Stimulated activated CD4-positive, alpha-beta T cell treated with anti-CD3 and anti-CD28 coated beads, Interleukin-12 subunit alpha, Interleukin-12 subunit beta, amount 100 ng/mL, for 48 hours (primary cell): ENCODE measurements at places on chromosomes 1 and 21.

DNA sequence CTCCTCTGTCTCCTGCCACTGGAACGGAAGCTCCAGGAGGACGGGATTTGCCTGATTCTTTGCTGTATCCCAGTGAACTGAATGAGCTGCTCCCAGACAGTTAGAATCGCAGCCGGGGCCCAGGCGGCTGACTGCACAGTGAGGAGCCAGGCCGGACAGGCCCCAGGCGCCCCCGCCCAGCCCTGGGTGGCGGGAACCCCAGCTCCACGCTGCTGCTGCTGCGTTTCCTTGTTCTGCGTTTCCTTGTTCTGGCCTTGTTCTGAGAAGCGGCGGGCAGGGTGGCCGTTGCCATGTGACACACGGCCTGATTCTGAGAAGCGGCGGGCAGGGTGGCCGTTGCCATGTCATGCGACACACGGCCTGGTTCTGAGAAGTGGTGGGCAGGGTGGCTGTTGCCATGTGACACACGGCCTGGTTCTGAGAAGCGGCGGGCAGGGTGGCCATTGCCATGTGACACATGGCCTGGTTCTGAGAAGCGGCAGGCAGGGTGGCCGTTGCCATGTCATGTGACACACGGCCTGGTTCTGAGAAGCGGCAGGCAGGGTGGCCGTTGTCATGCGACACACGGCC is 56.2 kb downstream of the SLC37A1 start:
- DNase-seq, result no peak

DNA sequence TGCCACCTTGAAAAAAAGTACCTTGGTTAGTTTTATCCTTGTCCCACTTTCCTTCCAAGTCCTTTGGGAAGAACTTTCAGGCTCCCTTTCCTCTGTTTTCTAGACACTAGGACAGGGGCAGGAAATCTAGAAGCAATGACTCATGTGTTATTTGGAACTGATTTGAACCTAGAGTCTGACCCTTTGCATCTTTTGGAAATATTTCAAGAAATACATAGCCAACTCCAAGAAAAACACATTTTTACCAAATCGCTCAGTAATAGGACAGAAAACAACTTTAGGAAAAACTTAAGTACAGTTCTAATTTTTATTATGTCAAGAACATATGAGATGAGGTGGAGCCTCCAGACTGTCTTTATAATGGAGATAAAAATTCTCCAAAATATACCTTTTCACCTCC is 292.4 kb downstream of the PTBP2 start:
- no peak for DNase-seq

DNA sequence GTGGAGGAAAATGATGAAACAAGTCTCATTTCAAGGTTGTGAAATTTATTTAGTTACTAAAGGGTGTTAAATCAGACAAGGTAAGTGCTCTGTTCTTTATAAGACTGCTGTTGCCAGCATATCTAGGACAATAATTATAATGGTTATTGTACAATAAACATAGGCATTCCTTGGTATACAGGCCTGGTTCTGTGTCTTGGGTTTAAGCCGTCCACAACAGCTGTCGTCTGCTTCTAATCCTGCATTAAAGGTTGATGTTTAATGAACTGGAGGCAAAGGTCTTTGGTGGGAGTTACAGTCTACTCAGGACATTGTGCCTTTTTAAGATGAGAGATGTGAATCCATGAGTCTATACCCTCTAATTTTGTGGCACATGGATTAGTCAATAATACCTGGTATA is 23.4 kb upstream of the FMO4 start:
- no peak for DNase-seq

DNA sequence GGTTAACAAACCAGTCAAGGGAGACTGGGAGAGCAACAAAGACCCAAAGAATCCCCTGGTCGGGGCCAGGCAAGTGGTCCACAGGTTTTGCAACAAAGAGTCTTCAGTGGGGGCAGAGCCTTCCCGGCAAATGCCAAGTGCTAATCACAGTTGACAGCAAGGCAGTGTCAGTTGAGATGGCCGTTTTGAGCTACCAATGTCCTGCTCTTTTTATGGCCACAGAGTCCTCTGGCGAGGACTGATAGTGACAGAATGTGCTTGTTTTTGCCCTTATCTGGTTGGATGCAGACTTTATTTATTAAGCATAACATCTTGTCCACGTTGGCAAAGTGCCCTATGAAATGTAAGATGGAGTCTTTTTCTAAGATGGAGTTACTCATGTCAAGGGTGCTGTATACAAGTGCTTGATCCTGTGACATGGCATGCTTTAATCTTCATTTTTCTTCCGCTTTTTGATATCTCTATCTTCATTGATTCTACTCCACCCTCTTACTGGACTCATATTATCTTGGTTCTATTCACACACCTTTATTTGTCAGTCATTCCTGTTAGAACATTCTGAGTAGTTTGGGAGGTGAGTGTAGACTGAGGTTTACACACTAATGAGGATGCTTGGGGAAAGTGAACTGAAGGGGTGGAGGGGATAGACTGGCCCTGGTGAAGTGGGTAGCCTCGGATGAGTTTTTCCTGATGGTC is 51.8 kb downstream of the KCNK1 start:
- DNase-seq, result no peak

GRCh38 chr1:152901631-152902030 is 6.7 kb upstream of the IVL start:
- no peak for DNase-seq

GRCh38 chr1:7388488-7389185 is 382.5 kb upstream of the VAMP3 start:
- no peak for DNase-seq

- DNase-seq, result no peak
These were observed 6.2 kb downstream of the ILDR2 start for GRCh38 chr1:166969074-166969677.

DNA sequence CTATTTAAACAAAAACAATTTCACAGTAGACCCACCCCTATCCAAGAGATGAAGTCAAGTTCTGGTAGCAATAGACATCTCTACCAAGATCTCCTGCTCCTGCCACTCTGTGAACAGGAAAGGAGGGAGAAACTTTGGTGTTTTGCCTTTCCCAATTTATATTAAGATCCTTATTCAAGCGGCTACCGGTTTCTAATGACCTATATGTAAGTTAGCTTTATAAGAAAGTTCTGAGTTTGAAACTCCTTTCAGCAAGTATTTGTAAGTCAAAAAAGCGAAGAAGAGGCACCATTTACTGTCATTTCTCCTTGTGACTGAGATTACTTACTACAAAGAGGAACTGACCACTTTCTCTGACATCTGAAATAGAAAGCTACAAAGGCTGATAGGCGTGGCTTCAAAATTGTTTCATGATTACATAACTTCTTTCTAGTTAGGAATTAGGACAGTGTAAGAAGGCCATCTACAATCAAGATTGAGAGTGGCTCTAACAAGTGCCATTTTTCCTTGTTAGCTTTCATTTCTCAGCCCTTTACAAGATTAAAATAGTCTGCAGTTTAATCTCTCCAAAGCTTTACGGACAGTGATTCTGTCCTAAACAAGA is at the start of gene MNDA:
Gene MNDA, plus strand, starts transcription at position 448 of the 604 bp plus-strand sequence. CDS start 10,803 bp downstream, outside the sequence.
- DNase-seq, result no peak

- DNase-seq, result no peak
These were observed 139.2 kb downstream of the NTMT2 start for GRCh38 chr1:170284951-170285350.

GRCh38 chr1:45802343-45803298 is 791 bp upstream of the MAST2 start:
- DNase-seq, result no peak

DNA sequence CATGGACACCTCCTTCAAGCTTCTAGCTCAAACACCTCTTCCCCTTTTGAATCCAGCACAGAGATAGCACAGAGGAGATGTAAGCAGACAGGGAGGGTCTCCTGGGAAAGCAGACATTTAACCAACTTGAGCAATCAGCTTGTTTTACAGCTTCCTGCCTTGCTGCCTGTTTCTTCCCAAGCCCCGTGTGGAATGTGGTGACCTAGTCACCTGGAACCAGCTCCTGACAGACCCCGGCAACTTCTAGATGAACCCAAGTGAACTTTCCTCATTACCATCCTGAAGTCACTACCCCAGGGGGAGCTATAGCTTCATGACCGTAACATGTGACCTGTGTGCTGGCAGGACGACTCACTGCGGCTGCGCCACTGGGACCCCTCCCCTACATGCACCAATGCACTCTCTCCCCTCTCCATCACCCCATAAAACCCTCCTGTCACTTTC is 24.1 kb upstream of the TTF2 start:
- no peak for DNase-seq

GRCh38 chr1:59481881-59482505 is 185.1 kb downstream of the FGGY start:
- DNase-seq, result no peak

- DNase-seq, result no peak
These were observed 89.8 kb downstream of the OLFML2B start for GRCh38 chr1:161933592-161934588.

DNA sequence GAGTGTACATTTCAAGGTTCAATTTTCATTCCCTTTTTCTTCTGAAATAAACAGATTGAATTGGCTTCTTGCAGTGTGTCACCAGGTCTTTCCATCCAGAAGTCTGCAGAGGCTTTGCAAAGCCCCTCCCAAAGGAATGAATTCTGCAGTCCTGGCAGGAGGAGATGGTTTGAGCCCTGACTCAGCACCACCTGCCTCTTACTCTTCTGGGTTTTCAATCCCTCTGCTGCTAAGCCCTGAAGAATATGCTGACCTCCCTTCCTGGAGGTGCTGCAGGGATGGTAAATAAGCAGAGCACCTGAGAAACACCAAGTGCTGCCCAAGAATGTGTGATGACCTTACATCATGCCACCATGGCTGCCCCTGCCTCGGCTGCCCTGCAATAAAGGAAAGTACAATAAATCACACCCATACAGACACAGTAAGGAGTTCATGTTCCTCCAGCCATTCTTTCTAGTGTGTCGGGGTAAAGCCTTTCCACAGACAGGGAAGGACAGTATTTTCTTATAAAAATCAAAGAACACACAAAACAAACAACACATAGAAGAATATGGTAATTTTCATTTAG is 209.2 kb downstream of the ZNF326 start:
- no peak for DNase-seq

- no peak for DNase-seq
These were observed 135.4 kb downstream of the DISC1 start for GRCh38 chr1:231761747-231762541.

DNA sequence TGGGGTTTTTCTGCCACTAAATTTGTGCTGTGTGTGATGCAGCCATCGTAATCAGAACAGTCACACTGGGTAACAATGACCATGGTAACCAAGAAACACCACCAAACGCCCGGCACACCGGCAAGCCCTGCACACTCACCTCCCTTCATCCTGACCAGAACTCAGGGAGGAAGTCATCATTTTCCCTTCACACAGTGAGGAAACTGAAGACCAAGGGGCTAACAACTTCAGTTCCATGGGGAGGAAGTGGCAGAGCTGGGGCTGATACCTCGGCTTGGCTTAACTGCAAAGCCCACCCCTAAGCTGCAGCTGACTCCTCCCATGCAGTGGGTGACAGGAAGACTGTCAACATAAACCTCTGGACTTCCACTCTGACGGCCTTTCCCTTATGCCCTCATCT is 69.3 kb upstream of the BCAR3 start:
- no peak for DNase-seq

DNA sequence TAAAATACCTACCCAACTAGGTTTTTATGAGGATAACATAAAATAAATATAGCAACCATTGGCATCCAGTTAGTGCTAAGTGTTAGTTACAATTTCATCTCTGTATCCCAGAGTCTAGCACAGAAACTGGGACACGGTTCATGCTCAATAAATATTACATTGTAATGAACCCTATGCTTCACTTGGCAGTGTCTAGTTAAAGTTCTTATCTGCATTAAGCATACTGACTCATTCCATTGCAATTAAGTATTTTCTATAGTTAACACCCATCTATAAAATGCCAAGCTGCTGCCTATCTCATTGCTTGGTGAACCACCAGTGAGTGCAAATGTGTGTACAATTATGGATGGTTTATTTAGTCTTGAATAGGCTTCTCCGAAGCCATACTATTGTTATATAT is 15.2 kb downstream of the CHML start:
- DNase-seq, result no peak

GRCh38 chr1:232786845-232787455 is 18.3 kb upstream of the MAP10 start:
- DNase-seq, result no peak

DNA sequence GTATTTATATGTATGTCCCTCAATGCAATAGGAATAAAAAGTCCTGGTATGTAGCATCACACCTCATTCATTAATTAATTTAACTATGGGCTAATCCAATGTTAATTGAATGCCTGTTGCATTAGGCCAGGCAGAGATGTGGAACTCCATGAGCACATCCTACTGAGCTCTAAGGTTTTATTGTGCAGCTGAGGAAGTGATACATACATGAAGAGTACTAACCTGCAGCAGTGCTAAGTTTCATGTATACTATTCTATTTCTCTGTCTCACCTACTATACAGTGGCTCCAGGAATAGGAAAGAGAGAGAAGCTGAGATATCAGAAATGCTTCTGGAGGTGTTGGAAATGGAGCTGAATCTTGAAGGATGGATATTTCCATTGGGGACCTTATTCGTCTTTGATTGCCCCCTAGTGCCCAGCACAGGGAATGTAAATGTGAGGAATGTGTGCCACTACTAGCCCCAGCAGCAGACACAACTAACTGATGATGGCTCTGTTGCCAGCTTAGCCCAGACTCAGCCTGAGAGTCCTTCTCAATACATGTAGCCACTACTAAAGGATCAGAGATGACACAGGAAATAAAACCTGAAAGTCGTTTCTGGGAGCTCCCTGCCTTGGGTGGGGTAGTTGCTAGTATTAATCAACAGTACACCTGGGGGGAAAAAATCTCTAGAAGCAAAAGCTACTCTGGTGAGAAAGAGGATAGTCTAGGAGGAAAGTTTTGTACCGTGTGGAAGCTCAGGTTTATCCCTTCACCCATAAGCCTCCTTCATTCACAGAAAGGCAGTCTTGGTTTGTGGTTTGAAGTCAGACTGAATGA is 173.3 kb upstream of the FOXD3 start:
- no peak for DNase-seq

GRCh38 chr1:147822292-147822691 is 61.9 kb upstream of the GJA5 start:
- DNase-seq, result no peak

DNA sequence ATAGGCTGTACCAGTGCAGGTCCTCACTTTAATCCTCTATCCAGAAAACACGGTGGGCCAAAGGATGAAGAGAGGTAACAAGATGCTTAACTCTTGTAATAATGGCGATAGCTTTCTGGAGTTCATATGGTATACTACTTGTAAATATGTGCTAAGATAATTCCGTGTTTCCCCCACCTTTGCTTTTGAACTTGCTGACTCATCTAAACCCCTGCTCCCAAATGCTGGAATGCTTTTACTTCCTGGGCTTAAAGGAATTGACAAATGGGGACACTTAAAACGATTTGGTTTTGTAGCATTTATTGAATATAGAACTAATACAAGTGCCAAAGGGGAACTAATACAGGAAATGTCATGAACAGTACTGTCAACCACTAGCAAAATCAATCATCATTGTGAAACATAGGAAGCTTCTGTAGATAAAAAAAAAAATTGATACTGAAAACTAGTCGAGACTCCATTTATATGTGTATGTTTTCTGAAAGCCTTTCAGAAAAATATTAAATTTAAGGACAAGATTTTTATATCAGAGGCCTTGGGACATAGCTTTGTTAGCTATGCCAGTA is 7.0 kb downstream of the SOD1 start:
- DNase-seq, result no peak

GRCh38 chr21:42991992-42992740 is 17.8 kb downstream of the PKNOX1 start:
- DNase-seq, result no peak
